GOT3 (cell line): ENCODE measurements at places on chromosomes 7 and 10.

DNA sequence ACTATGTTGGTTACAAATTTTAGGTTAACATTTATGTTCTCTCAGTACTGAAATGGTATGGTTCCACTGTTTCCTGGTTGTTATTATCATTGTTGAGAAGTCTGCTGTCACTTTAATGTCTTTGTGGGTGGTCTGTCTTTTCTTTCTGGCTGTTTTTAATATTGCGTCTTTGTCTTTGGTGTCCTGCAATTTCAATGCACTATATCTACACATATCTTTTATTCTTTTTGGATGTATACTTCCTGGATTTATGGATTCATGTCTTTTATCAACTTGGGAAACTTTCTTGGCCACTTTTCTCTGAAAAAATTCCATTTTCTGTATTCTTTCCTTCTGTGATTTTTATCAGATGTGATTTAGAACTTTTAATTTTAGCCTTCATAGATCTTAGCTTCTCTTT lies 250.2 kb downstream of the BUB3 start:
- no peak for DNase-seq

DNA sequence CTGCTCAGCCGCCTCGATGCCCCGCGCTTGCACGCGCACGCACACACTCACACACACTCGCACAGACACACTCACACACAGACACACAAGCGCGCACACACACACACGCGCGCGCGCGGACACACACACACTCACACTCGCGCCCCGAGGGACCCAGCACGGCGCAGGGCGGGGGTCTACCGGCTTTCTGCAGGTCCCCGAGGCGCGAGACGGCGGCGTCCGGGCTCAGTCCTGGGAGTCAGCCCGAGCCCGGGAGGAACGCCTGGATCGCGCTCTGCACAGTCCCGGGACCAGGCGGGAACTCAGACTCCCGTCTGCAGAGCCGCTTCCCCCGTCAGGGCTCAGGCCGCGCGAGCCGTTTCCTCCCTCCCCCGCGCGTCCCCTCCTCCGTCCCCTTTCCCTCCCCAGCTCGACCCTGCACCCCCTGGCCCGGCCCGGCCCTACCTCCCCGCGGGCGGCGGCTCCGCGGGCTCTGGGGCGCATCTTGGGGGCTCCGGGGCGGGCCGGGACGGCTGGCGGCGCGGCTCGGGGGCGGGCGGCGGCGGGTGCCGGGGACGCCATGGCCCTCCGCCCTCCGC lies 464 bp downstream of the DENND2A start:
- DNase-seq = no peak

DNA sequence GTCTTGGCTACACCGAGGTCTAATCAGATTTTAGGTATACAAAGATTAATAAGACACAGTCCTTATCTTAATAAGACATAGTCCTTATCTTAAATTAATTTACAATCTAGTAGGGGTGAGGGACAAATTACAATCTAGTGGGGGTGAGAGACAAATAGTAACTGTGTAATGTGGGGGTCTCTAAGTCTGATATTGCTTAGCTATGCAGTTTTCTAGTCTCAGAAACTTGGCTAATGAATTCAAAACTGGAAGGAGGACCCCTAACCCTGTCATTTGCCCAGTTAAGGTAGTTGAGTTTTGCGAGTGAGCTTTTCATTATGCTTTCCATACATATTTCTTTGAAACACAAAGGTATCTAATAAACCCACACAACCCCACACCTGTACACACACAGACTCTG lies 136.1 kb downstream of the DPP6 start:
- DNase-seq = no peak

GRCh38 chr10:122494833-122495232 lies 33.5 kb downstream of the HTRA1 start:
- DNase-seq = peak; percentile 33

DNA sequence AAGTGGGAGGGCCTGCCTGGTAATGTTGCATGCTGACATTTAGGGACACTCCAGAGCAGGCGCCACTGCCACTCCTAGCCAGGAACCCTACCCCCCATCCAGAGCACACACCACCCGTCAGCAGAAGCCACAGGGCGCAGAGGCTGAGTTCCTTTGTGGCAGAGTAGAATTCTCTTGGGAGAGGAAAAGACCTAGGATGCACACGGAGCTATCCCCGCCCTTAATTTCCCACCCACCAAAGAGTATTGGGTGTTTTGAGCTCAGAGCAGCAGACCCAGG lies 702 bp upstream of the INSYN2A start:
- no peak for DNase-seq

DNA sequence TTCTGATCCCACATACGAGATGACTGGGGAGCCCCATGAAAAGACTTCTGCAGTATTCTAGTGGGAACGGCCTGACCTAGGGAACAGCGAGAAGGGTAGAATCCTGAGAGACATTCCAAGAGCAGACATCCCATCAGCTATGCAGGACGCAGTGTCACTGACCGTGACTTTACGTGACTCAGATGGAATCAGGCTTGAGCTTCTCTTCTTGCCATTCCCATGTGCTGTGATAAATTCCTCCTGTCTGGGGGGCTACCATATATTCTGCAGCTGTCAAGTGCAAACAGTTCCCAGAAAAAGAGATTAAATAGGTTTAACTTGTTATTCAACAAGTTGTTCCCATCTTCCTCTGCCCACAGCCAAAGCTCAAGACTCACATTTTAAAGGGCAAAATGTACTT lies 73.1 kb upstream of the PDE1C start:
- DNase-seq = no peak

- DNase-seq = no peak
Measured at GRCh38 chr7:157686285-157686894, 349.6 kb downstream of the DNAJB6 start.

GRCh38 chr7:112447406-112447805 lies 2.9 kb upstream of the IFRD1 start:
- no peak for DNase-seq

DNA sequence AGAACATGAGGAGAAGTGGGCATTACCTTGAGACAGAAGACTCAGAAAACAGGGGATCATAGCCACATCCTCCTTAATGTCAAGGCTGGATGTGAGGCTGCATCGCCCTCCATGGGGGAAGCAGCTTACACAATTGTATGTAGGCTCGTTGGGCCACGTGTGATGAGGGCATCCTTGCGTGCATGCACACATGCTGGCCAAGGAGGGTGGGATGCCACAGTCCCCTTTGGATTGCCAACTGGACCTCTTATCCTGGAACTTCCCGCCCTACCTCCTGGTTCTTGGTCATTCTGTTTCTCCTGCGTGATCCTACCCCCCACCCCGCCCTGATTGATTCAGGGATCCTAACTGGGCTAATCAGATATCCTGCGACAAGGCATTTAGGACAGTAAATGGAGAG lies 102.0 kb downstream of the PRKAG2 start:
- no peak for DNase-seq

DNA sequence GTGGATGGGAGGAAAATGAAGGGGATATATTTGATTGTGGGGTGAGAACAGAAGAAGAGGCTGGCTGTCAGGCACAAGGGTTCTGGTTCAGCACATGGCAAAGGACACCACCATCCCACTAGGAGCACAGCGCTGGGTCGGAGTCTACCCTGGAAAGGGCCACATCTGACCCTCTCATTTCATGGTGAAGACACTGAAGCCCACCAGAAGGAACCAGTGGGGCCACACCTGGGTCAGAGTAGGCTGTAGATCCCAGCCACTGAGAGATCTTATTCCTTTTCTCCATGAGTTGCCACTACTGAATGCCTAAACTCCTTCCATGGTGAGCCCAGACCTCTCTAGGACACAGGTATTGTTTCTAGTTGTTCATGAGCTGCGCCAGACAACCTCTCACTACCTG lies 25.8 kb downstream of the SFTPD start:
- no peak for DNase-seq

GRCh38 chr10:91604553-91605534 lies 28.0 kb downstream of the PPP1R3C start:
- no peak for DNase-seq

- DNase-seq = no peak
Measured at GRCh38 chr7:70384891-70385290, 747.1 kb upstream of the GALNT17 start.

- DNase-seq = no peak
Measured at GRCh38 chr7:318476-318875, 28.5 kb downstream of the FOXL3 start.

GRCh38 chr10:126927799-126928198 lies 22.6 kb downstream of the DOCK1 start:
- DNase-seq = no peak

DNA sequence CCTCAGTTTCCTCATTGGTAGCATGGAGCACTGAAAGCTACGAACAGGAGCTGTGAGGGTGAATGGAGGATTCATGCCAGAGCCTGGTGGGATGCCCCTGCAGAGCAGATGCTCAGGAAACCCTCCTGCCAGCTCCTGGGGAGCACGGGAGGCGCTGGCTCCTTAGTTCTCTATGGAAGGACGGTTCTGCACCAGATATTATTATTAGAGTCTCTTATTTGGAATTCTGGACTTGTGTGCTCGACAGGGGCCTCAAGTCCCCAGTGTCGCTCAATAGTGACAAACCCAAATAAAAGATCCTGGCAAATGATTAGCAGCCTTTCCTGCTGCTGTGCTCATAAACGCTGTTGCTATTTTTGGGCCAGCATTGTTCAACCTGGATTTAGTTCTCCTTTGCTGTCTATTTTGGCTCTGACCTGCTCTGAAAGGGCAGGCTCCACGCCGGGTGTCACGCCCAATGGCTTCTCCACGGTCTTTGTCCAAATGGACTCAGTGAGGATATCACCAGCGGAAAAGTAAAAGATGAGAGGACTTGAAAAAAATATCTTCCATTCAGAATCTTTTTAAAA lies 23.0 kb upstream of the KLF6 start:
- no peak for DNase-seq

DNA sequence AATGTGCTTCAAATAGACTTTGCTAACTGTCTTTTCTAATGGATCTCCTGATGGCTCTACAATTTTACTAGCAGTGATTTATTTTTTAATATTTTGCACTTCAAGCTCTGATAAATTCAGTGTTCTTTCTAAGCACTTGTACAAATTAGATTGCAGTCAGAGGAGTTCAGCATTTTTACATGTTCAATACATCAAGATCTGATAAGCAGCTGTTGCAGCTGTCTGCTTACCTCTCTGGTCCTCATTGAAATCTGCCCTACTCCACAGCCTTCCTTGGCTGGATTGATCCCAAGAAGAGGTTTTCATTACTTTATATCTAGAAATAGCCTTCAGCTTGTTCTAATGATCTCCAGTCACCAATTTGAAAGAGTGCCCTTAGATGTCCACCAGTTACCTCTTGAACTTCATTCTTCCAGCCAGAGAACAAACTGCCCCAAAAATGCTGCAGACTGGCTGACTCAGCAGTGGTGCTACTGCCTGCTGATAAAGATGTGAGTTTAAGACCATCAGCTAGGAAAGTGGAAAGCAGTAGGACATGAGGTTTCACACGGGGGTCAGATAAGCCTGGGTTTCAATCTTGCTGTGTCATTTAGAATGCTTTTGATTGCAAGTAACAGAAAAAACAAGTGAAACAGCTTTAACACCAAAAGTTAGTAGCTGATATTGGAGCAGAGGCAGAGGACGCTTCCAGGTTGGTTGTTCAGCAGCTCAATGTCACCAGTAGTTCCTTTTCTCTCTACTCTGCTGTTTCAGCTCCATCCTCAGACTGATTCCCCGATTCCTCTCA lies 350.9 kb upstream of the NPVF start:
- no peak for DNase-seq

- DNase-seq = no peak
Measured at GRCh38 chr10:122159141-122159970, 111.7 kb upstream of the BTBD16 start.

- DNase-seq = no peak
Measured at GRCh38 chr10:74433993-74434392, 283.0 kb downstream of the ADK start.

GRCh38 chr7:84513061-84513460 lies 318.5 kb upstream of the SEMA3A start:
- no peak for DNase-seq

DNA sequence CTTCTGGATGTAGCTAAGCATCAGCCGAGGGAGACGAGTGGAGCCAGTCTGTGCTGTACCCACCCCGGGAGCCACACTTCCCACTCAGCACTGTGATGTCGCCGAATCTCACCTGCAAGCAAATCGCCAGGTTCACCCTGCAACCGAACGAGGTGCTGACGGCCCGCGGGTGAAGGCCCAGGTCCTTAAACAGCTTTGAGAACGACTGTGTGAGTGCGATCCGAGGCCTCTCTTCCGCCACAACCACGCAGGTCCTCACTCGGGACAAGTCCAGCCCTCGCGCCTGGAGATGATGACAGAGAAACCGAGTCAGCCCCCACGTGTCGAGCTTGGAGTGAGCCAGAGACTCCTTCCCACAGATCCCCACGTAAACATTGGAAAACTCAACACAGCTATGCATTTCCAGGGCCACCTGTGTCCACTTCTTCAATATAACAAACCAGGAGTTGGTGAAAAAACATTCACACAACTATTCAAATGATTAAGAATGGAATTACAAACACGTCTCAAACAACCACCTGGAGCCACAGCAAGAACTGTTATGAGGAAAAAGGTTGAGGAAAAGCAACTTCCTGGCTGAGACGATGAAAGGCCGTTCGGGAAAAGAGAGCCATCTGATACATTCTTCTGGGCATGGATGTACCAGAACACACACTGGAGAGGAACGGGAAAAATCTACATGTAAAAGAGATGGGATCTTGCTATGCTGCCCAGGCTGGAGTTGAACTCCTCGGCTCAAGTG lies 191.8 kb downstream of the ZMYND11 start:
- DNase-seq = no peak

DNA sequence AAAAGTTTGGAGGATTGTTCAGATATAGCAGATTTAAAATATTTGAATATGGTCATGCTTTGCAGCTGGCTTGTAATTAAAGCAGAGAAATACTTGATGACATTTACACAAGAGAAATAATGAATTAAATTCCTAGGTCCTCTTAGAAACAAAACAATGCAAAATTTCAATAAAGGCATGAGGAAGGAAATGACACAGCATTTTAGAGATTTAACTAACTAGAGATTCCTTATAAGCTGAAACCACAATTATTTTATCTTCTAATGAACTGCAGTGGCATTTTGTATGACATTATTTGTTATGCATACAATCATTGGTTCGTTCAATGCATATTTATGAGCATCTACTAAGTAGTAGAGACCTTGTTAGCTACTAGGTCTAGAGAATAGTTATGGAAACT lies 490.9 kb downstream of the ZWINT start:
- DNase-seq = no peak

DNA sequence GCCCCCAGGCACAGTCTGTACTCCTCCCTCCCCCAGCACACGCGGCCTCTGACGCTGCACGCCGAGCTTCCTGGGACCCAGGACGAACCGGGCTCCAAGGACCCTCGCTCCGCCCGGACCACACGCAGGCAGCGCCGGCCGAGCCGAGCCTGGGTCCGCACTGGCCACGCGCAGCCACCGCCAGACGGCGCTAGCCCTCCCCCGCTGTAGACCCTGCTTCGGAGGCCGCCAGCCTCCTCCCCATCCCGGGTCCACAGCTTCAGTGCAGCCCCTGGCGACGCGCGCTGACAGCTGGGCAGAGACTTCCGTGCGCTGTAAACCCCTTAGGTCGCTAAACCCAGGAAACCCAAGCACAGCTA lies 936 bp upstream of the TCERG1L start:
- DNase-seq = no peak

- no peak for DNase-seq
Measured at GRCh38 chr7:46047581-46047980, 126.5 kb upstream of the IGFBP3 start.

- no peak for DNase-seq
Measured at GRCh38 chr7:145143685-145144084, 307.8 kb upstream of the TPK1 start.

GRCh38 chr7:3386423-3387190 lies 85.6 kb downstream of the SDK1 start:
- DNase-seq = no peak

GRCh38 chr10:18767981-18768380 lies 108.8 kb downstream of the ARL5B start:
- no peak for DNase-seq
